T-cell (primary cell): ENCODE measurements at places on chromosomes 16 and 17.

DNA sequence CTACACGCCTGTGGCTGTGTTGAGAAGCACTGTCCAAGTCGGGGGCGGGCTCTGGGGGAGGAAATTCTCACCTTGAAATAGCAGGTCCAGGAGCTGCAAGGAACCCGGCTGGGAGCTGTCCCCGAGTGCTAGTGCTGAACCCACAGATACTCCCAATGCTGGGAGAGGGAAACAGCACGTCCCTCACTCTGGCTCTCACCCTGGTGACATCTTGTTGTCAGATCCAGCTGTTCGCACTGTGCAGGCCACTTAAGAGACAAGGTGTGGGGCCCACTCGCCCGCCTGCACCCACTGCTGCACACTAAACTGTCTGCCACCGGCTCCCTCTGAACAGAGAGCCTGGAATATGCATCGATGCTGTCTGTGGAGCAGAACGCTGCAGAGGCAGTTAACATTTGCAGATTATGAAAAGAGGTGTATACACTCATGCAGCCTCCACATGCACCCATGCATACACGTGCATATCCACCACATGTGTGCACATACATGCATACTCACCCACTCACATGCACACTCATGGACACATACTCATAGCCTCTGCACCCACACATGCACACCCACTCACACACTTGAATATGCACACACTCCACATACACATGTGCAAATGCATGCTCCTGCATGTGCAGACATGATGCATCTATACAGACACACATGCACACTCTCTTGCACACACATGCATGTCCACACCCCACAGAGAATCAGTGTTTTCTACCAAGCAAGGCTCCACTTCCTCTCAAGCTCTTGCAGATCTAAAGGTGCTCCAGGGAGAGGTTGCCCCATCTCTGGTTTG, 42.0 kb downstream of the MGAT5B start:
- peak; percentile 29 for DNase-seq

- peak; percentile 28 for DNase-seq
These were observed 1.4 kb downstream of the ZNF668 start for GRCh38 chr16:31072540-31073141.

GRCh38 chr17:31527606-31528005, 136.1 kb downstream of the RAB11FIP4 start:
- DNase-seq = no peak

DNA sequence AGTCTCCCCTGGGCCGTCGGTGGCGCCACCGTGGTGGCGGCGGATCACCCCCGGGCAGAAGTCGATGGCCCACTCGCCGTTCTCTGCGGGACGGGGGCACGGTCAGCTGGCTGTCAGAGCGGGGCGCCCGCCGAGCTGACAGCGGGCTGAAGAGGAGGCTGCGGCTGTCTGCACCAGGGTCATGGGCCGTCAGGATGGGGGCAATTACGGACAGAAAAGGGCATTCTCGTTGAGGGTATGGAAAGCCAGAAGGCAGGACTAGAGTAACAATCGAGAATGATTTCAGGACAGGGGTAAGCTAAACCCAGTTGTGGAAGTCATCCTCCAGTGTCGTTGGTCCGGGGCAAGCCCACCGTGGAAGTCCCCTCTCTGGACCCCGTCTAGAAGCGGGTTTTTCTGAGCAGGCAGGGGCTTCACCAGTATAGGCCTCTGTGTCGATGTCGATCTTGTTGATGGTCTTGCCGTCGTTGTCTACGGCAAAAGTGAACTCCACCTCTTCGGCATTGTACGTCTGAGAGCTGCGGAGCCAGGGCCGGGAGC, 1.7 kb downstream of the CHRNE start:
- DNase-seq = no peak

- DNase-seq = no peak
These were observed 23.1 kb upstream of the GPRC5C start for GRCh38 chr17:74408815-74409214.

DNA sequence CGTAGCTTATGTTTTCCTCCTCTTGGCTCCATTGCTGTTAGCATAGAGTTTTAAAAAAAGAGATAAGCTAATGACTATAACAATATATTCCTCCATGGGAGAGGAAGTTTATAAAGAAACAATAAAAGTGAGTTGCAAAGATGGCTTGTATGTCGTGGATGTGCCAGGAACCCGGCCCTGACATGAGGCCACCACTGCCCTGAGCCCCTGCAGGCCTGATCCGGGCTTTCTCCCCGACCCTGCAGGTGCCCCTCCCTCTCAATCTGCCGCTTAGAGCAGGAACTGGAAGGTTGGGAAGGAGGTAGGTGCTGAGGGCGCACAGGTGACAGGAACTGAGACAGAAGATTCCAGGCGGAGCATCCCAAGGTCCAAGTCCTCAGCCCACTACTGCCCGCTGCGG, 11.7 kb downstream of the PAM16 start:
- DNase-seq = no peak
